CD8-positive, alpha-beta T cell (primary cell): ENCODE measurements at places on chromosomes 4 and X. TPM values are rescaled to one million over a fixed set of nuclear protein-coding genes. Genes with fewer than 3 reads are reported as not detected.

MAGEA1 gene
- total RNA-seq = not detected

GRCh38 chr4:150130933-150131332 lies 52.7 kb downstream of the DCLK2 start:
- no peak for DNase-seq

UCHL1 gene
- total RNA-seq = not detected

DNA sequence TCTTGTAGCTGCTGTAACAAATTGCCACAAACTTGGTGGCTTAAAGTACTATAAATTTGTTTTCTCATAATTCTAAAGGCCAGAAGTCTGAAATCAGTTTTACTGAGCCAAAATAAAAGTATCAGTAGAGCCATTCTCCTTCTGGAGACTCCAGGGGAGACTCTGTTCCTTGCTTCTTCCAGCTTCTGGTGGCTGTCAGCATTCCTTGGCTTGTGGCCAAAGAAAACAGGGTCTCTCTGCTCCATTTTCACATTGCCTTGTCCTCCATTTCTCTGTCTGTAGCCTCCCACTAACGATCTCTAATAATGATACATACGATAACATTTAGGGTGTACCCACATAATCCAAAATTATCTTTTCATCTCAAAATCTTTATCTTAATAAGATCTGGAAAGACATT lies 200.4 kb downstream of the MAB21L2 start:
- DNase-seq = no peak

PAGE1 gene
- total RNA-seq = not detected

GRCh38 chr4:79852305-79852730 lies 220.7 kb downstream of the ANTXR2 start:
- DNase-seq = no peak

GRCh38 chr4:53455766-53456165 lies 78.3 kb downstream of the FIP1L1 start:
- DNase-seq = no peak
